CD14-positive monocyte (primary cell): ENCODE measurements at places on chromosomes 16 and 17.

- no peak for DNase-seq
Observed at GRCh38 chr17:38844261-38844757, 9.2 kb downstream of the RPL23 start.

GRCh38 chr16:9159839-9160550, 68.6 kb downstream of the HAPSTR1 start:
- no peak for DNase-seq

- DNase-seq = no peak
Observed at GRCh38 chr17:5329784-5330557, 47.9 kb downstream of the RABEP1 start.

DNA sequence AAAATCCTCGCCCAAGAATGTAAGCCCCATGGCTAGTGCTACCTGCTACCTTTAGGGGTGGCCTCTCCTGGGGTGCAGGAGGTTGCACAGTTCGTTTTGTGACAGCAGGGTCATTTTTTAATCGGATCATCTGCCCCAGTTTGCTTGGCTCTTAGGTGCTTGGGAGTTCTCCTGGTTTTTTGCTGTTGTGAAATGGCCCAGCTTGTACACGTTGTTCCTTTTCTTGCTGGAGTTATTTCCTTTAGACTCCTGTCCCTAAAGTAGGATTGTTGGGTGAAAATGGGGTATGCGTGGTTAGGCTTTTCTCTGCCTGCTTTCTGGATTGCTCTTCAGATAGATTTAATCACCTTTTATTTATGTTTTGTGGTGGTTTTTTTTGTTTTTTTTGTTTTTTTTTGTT, 25.8 kb downstream of the ABCC1 start:
- no peak for DNase-seq

GRCh38 chr17:49875685-49876084, 27.8 kb upstream of the TAC4 start:
- no peak for DNase-seq

GRCh38 chr16:23410176-23410575, 42.8 kb downstream of the COG7 start:
- DNase-seq = no peak

DNA sequence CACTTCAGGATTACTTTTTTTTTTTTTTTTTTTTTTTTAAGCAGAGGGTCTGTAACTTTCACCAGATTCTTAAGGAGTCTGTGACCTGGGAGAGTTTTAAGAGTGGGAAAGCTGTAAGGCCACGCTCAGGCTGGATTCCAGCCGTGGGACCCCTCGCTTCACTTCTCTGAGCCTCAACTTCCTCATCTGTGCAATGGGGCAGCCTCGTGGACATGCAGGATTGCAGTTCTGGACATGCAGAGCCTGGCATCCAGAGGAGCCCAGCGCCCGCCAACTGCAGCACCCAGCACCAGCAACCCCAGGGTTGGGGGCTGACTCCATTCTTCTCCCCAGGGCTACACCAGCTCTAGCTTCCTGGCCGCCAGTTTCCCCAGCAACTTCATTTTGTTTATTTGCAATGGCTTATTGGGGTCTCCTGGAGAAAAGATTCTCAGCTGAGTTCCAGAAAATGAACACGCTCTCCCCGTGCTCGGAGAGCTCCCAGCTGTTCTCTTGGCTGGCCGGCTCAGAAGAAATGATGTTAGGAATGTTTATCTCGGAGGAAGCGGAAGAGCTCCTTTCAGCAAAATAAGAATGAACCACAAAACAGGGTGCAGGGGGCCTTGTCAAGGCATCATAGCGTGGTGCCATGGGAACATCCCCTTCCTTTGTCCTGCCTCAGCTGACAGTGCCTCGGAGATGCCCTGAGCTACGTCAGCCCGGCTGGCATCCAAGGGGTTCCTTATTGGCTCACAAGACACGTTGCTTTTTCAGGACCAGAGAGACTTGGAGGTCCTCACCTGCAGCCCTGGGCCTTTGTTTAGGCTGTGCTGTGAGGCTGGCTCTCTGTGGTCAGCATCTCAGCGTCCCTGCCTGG, 22.9 kb upstream of the ZCCHC14 start:
- DNase-seq = no peak

- DNase-seq = no peak
Observed at GRCh38 chr17:14784997-14785696, 480.0 kb downstream of the PMP22 start.

GRCh38 chr17:60145006-60145935, 4.5 kb upstream of the CA4 start:
- DNase-seq = no peak

DNA sequence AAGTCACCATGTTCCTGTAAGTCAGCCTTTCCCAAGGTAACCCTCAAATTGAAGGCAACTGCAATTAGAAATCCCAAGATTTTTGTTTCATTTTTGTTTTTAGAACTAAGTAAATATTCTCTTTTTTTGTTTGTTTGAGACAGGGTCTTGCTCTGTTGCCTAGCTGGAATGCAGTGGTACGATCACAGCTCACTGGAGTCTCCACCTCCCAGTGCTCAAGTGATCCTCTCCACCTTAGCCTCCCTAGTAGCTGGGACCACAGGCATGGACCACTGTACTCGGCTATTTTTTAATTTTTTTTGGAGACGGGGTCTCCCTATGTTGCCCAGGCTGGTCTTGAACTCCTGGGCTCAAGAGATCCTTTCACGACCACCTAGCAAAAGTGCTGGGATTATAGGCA, 10.6 kb upstream of the LRRC59 start:
- no peak for DNase-seq
